Lung microvascular endothelial cell (primary cell): ENCODE measurements at places on chromosomes 3 and 15. TPM values are rescaled to one million over a fixed set of nuclear protein-coding genes. Genes with fewer than 3 reads are reported as not detected.

GRCh38 chr3:104018541-104018940 is 1348.2 kb upstream of the ALCAM start:
- no peak for DNase-seq

- no peak for DNase-seq
Observed at GRCh38 chr3:115704661-115705338, 81.5 kb downstream of the GAP43 start.

DNA sequence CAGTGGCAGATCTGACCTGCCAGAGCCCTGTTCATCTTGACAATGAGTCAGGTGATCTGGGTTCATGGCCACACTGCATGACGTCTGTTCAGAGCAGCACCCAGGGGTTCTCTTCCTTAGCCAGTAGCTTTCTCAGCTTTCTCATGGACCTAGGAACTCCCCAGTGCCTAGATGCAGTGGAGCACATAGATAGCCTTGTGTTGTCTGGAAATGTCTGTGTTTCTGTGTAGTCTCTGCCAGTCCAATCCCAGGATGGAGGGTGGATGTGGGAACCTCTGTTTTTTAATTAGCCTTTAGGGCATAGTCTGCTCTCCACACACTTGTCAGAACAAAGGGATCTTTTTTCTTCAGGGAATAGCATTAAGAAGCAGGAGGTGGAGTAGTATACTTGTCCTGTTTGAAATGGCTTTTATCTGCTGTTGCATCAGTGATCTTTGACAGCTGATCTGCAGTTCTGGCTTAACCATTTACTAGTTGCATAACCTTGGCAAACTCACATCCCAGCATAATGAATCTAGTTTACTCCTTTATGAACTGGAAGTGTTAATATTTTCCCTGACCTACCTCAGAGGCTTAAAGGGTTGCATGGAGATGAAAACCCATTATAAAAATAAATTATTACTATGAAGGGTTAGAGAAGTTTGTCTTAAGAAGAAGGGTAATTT is 16.1 kb upstream of the CACNA1D start:
- no peak for DNase-seq

- DNase-seq, result no peak
Observed at GRCh38 chr3:175107231-175107630, 248.1 kb downstream of the NAALADL2 start.

NUP210 gene
- 0.20 and 0.22 TPM in 2 replicates for total RNA-seq

GRCh38 chr15:73161546-73161945 is 109.3 kb downstream of the NEO1 start:
- DNase-seq, result no peak

NR1I2 gene
- total RNA-seq, result not detected in 2 replicates

DNA sequence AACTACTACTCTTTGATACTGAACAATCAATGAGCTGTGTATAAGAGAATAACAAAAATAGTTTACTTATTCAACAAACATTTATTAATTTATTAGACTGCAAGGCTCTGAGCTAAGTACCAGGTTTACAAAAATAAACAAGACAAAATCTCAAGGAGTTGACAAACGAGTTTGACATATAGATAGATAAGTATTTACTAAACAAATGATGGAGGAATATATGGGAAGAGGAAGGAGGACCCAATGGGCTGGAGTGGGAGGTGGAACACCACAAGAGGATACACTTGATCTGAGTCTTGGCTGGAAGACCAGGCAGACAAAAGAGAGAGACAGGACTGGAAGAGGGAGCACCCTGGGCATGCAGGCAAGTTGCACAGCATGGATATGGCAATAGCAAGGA is 47.5 kb upstream of the FSIP1 start:
- no peak for DNase-seq

DNA sequence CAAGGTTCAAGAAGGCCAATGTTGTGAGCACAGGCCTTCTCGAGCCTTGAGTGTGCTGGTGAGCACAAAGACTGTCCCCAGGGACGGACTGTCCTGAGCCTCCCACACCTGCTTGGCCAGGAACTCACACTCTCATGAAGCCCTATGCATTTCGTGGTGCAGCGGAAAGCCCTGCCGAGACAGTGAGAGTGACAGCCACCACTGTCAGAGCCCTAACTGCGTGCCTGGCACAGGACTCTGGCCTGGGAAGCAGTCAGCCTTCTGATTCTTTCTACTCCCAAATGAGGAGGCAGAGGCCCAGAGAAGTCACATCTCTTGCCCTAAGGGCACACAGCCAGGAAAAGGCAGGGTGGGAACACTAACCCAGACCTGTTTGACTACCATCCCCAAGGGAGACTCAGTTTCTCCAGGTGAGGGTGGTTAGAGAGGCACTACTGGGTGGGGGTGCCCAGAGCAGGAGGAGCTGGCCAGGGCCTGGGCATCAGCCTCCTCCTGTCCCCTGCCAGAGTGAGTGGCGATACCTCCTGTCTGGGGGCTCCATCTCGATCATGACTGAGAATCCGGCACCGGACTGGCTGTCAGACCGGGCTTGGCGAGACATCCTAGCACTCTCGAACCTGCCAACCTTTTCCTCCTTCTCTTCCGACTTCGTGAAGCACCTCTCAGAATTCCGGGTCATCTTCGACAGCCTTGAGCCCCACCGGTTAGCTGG is 50.8 kb downstream of the SEMA3G start:
- DNase-seq, result no peak

DNA sequence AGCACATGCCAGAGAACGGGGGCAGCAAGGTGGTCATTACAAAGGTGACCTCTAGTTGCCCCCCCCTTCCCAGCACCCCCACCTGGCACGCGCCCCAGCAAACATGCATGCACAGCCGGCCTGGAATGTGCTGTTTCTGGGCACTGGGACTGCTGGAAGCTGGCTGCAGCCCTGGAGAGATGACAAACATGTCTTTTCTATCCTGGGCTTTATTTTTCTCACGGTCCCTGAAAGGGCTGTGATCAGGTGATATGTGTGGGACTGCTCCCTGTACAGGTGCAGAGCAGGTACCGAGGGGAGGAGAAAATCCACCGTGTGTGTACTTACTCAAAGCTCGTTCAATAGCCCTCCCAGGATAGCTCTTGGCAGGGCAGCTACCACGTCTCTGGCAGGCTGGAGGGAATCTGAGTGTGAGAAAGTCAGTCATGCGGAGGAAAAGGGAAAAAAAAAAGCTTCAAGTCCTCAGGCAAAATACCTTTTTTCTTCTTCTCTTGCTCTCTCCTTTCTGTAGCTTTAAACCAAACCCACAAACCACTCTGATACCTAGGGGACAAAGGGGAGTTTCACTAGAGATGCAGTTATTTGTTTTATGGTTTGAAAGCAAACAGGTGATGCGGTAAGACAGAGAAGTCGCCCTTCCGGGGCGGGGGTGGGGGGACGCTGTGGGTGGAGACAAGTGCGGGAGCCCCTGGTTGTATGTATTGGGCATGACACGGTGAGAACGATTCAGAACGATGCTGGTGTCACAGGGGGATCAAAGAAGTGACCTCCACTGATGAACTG is 5.0 kb upstream of the HES1 start:
- DNase-seq, result no peak

GRCh38 chr15:29090617-29091466 is 178.8 kb downstream of the NSMCE3 start:
- peak; percentile 51 for DNase-seq

FETUB gene
- not detected in 2 replicates for total RNA-seq

DNA sequence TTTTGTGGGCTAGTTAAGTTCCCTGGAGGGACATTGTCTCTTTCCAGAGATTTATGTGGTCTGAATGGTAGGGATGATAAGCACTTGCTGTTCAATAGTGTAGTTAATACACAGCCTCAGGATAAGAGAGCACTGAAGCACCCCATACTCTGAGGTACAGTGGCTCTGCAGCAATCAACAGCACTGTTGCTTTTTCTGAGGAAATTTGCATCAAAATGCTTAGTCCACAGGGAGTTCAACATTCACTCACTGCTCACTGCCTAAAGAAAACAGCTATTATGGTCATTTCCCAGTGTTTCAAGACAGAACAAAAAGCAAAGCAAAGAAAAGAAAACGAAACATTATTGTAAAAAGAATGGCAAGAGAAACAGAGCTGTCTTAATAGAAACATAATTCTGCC is 441.9 kb downstream of the PLOD2 start:
- DNase-seq, result no peak

DNA sequence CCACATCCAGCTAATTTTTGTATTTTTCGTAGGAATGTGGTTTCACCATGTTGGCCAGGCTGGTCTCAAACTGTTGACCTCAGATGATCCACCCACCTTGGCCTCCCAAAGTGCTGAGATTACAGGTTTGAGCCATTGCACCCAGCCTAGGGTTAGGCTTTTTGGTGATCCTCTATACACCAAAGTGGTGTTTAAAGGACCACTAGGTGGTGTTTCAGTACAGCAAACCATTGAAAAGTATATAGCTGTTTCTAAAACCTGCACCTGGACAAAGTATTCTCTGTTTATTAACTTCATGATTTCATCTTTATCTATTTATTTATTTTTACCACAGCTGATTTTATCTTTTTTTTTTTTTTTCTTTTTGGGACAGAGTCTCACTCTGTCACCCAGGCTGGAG is 68.4 kb downstream of the MINDY2 start:
- DNase-seq, result no peak

- DNase-seq, result no peak
Observed at GRCh38 chr3:150433347-150433746, 25.2 kb downstream of the TSC22D2 start.

- DNase-seq, result no peak
Observed at GRCh38 chr15:81567924-81568323, 193.9 kb upstream of the TMC3 start.

- DNase-seq, result no peak
Observed at GRCh38 chr3:55875113-55875512, 388.0 kb upstream of the WNT5A start.

GRCh38 chr15:45023659-45024225 is 747 bp downstream of the SORD start:
- DNase-seq, result no peak

DNA sequence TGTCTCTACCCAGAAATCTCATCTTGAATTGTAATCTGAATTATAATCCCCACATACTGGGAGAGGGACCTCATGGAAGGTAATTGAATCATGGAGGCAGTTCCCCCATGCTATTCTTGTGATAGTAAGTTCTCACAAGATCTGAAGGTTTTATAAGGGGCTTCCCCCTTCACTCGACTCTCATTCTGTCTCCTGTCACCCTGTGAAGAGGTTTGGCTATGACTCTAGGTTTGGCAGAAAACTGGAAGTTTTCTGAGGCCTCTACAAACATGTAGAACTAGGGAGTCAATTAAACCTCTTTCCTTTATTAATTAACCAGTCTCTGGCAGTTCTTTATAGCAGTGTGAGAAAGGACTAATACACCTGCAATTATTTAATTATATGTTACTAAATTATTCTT is 125.2 kb upstream of the TGFBR2 start:
- no peak for DNase-seq

GRCh38 chr3:127385540-127385870 is 97.7 kb upstream of the PRR20G start:
- DNase-seq, result no peak
